ENCODE measurements at places on chromosomes 1 and 21.

DNA sequence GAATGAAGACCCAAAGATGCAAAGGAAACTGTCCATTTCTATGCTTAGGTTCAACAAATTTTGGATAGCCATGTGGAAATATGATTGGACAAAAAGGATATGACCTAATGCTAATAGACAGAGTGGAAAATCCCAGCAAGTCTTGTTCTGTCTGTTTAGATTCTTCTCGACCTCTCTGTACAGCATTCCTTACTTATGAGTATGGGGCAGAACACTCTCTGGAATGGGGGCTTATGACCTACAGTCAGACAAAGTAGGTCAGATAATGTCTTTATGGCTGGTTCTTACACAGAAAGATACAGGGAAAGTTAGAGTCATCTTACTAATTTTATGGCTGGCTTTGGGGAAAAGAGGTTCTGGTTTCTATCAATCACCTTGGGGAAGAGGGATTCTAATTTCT lies 2.8 kb downstream of the GCSAML start:
- no peak for DNase-seq

GRCh38 chr21:27674041-27674615 lies 707.2 kb upstream of the ADAMTS5 start:
- no peak for DNase-seq

- DNase-seq: no peak
Measured at GRCh38 chr21:45636951-45637646, 6.4 kb upstream of the PCBP3 start.

GRCh38 chr1:4018466-4019146 lies 118.5 kb upstream of the C1orf174 start:
- DNase-seq: no peak

DNA sequence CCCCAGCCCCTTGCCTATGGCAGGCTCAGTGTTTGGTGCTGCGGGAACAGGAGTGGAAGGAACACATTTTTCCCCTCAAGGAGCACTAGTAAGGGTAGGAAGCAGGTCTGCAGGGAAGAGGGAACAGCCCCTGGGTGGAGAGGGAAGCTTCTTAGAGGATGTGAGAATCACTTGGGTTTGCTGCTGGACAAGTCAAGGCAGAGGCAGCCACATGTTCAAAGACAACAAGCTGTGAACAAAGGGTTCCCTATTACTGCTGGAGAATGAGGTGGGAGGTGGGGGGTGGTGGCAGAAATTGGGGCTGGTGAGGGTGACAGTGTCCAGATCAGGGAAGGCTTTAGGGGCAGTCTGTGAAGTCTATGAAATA lies 24.8 kb upstream of the CITED4 start:
- DNase-seq: no peak

DNA sequence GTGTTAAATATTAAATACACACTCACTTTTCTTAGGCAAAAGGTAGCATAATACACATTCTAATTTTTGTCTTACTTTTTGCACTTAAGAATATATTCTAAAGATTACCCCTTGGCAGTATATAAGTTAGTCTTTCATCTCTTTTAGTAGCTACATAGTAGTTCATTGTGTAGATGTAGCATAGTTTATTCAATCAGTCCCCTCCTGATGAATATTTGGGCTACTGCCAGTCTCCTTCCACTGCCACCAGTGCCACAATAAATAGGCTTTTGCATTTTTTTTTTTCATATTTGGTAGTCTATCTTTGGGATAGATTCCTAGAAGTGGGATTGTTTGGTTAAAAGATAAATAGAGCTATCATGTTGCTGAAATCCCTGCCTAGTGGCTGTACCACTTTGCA lies 388.8 kb upstream of the RUNX1 start:
- DNase-seq: no peak

GRCh38 chr1:169308313-169309039 lies 59.1 kb downstream of the NME7 start:
- DNase-seq: peak; percentile 5

GRCh38 chr1:31031330-31032143 lies 34.0 kb downstream of the PUM1 start:
- no peak for DNase-seq

- no peak for DNase-seq
Measured at GRCh38 chr21:26443291-26443690, 129.8 kb downstream of the CYYR1 start.

GRCh38 chr21:29506947-29507346 lies 208.2 kb downstream of the BACH1 start:
- DNase-seq: no peak

DNA sequence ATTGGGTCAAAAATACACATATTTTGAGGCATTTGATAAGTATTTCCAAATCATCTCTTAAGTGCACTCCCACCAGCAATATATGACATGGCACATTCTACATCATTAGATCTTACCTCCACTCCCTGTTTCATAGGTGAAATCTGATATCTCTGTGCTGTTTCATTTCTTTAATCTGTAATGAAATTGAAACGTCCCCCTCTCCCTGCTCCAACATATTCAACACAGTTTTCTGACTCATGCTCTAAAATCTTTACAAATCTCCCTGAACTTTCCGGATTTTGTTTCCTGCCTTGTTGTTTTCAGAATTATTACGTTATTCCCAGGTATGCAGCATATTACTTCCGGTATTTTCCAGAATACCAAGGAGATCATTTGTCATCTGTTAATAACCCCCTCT lies 66.1 kb upstream of the AKT3 start:
- no peak for DNase-seq

GRCh38 chr1:41840592-41841246 lies 78.0 kb downstream of the HIVEP3 start:
- no peak for DNase-seq

DNA sequence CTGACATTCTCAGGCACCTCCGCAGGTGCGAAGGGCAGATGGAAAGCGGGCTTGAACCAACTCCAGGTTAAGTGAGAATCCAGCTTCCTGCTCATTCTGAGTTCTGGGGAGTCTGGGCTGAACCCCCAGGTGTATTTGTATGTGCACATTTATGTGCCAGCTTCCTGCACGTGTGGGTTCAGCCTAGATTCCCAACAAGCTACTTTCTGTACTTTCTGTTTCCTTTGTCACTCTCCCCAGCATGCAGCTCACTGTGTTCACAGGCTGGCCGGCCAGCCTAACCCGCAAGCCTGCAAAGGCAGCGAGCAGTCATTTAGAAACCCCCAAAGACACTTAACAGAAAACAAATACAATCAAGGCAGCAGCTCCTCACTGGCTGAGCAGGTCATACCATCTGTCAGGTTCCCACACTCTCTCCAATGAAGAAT lies 1.3 kb upstream of the IL19 start:
- no peak for DNase-seq

GRCh38 chr1:41598325-41598724 lies 113.8 kb upstream of the EDN2 start:
- no peak for DNase-seq

- peak; percentile 46 for DNase-seq
Measured at GRCh38 chr1:47679301-47679791, 241.5 kb downstream of the FOXD2 start.

Measured in Ammon's horn (tissue), 1 donor.